Caudate nucleus (tissue), 63 donors: ENCODE measurements at places on chromosomes 5 and 9.

DNA sequence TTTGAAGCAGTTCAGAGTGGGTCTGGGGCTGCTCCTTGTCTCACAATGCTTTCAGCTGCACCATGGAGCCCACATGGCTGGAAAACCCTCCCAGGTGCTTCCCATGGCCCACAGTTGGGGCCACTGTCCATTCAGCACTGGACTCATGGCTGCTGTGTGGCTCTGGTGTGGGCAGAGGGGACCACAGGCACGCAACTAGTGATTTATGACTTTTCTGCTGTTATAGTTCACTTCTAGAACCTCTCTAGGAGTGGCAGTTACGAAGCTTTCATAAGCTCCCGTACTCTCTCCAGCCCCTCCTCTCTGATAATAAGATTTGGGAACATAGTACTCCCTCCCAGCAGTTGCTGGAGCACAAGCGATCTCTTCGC, 29.0 kb downstream of the GLRA1 start:
- no peak for DNase-seq

DNA sequence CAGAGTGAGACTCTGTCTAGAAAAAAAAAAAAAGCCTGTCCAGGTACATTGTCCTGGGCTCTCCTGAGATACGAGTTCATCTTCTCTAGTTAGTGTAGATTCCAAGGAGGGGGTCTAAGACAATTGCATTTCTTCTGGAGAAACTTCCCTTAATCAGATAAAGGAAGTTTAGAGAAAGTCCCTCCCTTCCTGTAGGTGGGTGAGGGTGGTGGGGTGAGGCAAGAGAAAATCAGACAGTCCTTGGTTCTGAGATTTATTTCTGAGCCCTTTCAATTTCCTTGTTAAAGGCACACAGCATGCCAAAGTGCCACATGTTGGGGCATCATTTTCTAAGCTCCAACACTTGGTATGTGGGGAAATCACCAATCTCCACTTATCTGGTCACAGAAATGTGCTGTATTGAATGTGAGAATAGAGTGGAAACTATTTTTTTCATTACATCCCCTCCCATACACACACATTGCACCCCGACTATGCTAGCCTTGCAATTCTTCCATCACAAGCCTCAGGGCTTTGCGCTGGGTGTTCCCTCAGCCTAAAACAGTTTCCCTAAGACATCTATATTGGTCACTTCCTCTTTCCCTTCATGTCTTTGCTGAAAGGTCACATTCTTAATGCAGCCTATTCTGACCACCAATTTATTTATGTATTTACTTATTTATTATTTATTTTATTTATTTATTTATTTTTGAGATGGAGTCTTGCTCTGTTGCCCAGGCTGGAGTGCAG, 5.1 kb upstream of the TUT7 start:
- DNase-seq, result no peak

DNA sequence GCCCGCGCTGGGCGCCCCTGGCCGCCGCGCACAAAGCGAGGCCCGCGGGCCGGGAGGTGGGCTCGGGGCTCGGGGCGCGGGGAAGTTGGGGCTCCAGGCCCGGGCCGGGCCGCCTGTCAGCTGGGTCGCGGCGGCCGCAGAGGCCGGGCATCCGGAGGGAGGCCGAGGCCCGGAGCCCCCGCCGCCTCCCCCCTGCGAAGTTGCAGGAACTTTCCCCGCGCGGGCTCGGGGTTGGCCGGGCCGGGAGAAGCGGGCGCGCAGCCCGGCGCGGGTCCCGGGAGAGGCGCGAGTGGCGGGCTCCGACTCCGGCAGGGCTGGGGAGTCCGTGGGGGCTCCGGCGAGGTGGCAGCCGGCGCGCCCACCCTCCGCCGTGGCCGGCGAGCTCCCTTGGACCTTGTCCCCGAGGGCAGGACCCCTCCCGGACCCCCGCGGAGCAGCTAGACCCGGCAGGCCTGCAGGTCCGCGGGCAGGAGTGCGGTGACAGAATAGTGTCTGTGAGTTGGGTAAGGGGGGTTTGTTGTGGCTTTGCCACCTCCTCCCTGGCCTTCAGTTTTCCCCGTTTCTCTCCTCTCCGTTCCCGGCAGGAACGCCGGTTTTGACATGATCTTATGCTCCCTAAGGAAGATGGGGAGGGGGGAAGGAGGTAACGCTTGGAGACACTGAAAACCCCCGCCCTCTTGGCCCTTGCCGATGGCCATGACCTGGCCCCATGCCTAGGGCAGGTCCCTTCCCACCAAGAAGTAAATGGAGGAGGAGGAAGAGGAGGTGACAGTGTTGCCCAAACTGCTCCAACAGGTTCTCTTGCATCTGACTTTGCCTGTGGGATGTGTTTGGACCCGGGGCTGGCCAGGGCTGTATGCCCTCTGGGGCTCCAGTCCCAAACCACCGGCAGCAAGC, 942 bp downstream of the PHF2 start:
- DNase-seq, result no peak

GRCh38 chr9:105007143-105007542, 79.2 kb upstream of the ABCA1 start:
- DNase-seq, result no peak

- no peak for DNase-seq
Observed at GRCh38 chr5:116437922-116438578, 136.6 kb downstream of the SEMA6A start.

DNA sequence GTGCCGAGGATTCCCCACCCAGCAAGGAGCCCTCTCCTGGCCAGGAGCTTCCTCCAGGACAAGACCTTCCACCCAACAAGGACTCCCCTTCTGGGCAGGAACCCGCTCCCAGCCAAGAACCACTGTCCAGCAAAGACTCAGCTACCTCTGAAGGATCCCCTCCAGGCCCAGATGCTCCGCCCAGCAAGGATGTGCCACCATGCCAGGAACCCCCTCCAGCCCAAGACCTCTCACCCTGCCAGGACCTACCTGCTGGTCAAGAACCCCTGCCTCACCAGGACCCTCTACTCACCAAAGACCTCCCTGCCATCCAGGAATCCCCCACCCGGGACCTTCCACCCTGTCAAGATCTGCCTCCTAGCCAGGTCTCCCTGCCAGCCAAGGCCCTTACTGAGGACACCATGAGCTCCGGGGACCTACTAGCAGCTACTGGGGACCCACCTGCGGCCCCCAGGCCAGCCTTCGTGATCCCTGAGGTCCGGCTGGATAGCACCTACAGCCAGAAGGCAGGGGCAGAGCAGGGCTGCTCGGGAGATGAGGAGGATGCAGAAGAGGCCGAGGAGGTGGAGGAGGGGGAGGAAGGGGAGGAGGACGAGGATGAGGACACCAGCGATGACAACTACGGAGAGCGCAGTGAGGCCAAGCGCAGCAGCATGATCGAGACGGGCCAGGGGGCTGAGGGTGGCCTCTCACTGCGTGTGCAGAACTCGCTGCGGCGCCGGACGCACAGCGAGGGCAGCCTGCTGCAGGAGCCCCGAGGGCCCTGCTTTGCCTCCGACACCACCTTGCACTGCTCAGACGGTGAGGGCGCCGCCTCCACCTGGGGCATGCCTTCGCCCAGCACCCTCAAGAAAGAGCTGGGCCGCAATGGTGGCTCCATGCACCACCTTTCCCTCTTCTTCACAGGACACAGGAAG, 120.2 kb downstream of the RGS3 start:
- DNase-seq, result no peak

DNA sequence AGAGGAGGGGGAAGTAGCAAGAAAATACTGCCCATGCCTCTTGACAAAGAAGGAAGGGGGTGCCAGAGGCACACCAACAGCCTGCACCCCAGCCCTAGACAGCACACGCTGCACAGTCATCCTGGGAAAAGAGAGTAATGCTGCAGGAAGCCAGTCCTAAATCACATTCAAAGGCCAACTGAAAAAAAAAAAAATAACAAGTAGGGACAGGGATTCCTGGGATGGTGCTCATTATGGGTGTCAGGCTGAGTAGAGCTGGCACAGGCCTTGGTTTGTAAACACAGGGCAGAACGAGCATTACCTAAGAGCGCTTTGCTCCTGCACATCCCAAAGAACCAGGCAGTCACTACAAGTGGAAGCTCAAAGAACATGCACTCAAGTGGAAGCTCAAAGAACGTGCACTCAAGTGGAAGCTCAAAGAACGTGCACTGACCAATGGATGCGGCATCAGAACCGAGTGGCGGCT, 7.8 kb downstream of the RAPGEF1 start:
- no peak for DNase-seq

- DNase-seq, result no peak
Observed at GRCh38 chr5:149944666-149945065, at the start of gene PDE6A. Gene PDE6A, minus strand, starts transcription at chr5:149944793. Its CDS starts 120 bp downstream, at chr5:149944673.

- no peak for DNase-seq
Observed at GRCh38 chr5:167710444-167711073, 580.9 kb upstream of the WWC1 start.

DNA sequence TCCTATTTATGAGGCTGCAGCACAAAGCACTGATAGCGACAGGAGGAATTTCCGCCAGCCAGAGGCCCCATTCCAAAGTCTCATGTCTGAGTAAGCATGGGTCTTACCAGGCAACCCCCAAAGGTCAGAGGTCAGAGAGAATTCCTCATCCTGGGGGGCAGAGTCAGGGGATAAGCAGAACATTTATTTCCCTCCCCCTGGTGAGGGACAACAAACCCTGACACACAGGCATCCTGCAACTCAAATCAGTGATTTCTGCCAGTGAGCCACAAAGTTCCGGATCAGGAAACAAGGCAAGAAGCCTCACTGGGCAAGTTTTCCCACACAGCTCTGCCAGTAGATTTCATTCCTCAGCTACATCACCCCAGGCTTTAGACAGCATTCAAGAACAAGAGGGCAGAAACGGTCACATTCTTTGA, 37.0 kb downstream of the ADAMTS12 start:
- DNase-seq, result no peak

GRCh38 chr5:67971223-67971830, 244.2 kb upstream of the PIK3R1 start:
- DNase-seq, result no peak

DNA sequence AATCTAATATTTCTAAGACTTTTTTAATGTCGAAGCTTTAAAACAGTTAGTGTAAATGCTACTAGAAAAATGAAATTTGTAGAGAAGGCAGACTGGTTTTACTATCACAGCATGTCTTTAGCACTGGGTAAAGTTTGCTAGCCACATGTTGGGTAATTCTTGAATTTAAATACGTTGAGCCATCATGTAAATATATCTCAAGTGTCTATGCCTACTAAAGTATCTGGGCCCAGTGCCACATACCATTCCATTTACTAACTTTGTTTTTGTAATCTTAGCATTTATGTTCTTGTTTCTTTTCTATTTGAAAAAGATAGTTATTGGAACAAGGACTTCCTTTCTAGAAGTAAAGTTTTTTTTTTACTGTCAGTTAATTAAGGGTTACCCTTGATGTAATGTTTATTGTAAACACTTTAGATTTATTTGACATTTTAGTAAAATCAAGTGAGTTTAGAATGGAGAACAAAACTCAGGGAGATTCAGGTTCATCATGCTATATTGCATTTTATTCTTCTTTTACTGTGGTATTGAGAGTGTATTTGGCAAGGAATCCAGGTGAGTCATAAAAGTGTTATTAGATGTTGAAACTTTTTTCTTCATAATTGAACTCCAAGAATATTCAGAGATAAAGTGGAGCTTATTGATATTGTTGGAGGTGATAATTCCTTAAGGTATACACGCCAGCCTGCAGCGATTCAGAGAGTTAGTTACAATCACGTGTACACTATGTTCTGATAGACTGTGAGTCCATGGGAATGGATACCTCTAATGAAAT, 182.4 kb downstream of the CCDC171 start:
- no peak for DNase-seq

- DNase-seq, result no peak
Observed at GRCh38 chr5:54526604-54527288, 9.2 kb downstream of the SNX18 start.

DNA sequence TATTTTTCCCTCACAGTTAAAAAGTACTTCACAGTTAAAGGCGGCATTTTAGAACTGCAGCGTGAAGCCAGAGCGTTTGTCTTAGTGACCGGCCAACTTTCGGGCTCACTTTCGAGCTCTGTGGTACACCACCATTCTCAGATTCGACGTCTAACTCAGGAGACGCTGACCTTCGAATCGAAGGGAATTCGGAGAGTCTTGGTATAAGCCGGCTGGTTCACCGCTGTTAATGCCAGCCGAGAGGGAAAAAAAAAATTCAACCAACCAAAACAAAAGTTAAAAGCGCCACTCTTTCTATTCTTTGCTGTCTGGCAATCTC, 544 bp upstream of the SNX24 start:
- no peak for DNase-seq

DNA sequence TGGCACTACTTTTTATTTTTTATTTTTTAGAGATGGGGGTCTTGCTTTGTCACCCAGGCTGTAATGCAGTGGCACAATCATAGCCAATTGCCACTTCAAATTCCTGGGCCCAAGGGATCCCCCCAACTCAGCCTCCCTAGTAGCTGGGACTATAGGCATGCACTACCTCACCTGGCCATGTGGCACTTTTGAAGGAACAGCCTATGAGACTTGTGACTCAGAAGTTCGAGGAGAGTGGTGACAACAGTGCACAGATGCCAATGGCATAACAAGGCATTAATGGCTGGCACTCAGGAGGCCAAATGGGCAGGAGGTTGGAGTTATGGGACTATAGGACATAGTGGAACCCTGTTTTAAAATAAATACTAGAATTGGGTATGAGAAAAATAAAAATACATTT, 33.7 kb downstream of the ANKRD31 start:
- no peak for DNase-seq

DNA sequence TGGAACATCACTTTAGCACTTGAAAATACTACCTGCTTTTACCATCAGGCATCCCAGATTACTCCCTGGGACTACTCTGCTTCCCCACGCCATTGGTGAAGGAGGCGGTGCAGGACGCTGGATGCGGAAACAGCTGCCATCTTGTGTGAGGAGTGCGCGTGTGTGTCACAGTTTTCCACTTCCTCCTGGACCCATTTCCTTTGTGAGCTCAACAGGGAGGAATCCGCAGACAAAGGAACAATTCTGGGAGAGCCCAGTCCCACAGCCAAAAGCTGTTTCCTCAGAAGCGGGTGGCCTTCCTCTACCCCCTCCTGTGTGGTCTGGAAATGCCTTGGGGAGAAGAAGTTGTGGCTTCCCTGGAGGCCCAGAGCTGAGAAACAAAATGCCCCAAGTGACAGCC, 16.8 kb downstream of the AFAP1L1 start:
- no peak for DNase-seq

DNA sequence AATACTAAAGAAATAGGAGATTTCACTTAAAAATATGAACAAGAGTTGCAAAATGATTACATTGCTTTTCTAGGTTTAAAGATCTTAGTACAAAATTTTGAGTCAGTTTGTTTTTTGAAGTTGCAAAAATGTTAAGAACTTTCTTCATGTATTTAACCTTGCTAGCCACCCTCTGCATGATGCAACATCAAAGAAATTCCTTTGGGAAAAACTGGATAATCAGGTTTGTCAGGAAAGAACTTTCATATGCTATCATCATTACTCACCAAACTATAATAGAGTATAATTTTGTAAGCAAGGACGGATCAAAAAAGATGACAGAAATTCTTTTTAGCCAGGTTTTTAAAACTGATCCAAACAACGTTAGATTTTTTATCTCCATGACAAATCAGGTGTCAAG, 116.9 kb upstream of the MRPS30 start:
- DNase-seq, result no peak
